ENCODE measurements at places on chromosomes 7 and 10. TPM values are rescaled to one million over a fixed set of nuclear protein-coding genes. Genes with fewer than 3 reads are reported as not detected.
A peak's percentile ranks its signal among the peaks of the same experiment; 100 is the strongest.

The GPER1 gene
- 0.28 TPM for total RNA-seq

DNA sequence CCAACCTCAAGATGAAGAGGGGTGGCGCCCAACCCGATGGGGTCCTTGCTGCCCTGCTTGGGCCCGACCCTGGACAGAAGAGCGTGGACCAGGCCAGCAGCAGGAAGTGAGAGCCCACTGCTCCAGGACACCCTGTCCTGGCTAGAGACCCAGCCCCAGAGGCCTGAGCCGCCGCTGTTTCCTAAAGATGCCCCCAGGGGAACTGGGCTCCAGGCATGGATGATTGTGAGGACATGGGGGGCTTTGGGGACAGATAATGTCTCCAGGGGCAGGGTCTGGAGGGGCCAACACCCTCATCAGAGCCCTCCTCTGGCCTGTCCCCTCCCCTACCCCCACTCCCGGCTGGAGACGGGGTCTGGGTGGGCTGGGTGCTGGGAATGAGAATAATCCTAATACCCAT, 71.7 kb downstream of the MYL10 start:
- H3K36me3 ChIP-seq = no peaks in the 10 kb centered on the region
- no peak for DNase-seq
- no peak overlapping the region for H3K27ac ChIP-seq
- no peaks in the 10 kb centered on the region for H3K27me3 ChIP-seq
- peaks cover 3% of the 10 kb centered on the region for H3K4me1 ChIP-seq

- no peak for DNase-seq
- peaks cover 3% of the 10 kb centered on the region for H3K27me3 ChIP-seq
- H3K27ac ChIP-seq = no peak overlapping the region
- H3K36me3 ChIP-seq = no peaks in the 10 kb centered on the region
- no peaks in the 10 kb centered on the region for H3K4me1 ChIP-seq
Observed at GRCh38 chr10:15754937-15755336, 35.2 kb upstream of the ITGA8 start.

DNA sequence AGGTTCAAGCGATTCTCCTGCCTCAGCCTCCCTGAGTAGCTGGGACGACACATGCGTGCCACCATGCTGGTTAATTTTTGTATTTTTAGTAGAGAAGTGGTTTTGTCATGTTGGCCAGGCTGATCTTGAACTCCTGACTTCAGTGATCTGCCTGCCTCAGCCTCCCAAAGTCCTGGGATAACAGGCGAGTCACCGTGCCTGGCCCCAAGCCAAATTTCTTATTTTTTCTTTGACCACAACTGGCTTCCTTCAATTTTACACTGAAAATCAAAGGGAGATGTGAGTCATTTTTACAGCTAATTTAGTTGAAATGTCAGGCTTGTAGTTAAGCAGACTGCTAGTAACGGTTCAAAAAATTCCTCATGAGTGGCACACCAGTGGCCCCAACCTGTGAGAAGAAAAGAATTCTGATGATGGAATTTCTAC, 7.8 kb downstream of the RNF216 start:
- H3K36me3 ChIP-seq = peaks cover 9% of the 10 kb centered on the region
- H3K4me3 ChIP-seq = no peak overlapping the region

DNA sequence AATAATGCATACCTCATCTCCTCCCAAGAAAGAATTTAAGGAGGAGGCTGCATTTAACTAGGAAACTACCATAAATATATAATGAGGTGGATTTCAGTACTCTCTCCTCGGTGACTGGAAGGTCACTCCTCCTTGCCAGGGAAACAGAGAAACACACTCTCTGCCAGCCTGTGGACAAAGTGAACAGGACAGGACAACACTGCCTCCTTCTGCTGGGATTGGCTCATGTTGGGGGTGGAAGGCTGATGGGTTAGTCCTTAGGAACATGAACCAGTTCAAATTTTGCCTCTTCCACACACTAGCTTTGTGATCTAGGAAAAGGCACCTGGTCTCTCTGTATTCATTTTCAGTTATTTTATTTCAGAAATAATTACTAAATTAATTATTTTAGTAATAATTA, 50.6 kb upstream of the STEAP4 start:
- H3K36me3 ChIP-seq = no peaks in the 10 kb centered on the region
- H3K27me3 ChIP-seq = no peaks in the 10 kb centered on the region
- H3K4me1 ChIP-seq = peaks cover 10% of the 10 kb centered on the region
- H3K4me3 ChIP-seq = no peak overlapping the region
- H3K27ac ChIP-seq = no peak overlapping the region
- peak; percentile 23 for DNase-seq

DNA sequence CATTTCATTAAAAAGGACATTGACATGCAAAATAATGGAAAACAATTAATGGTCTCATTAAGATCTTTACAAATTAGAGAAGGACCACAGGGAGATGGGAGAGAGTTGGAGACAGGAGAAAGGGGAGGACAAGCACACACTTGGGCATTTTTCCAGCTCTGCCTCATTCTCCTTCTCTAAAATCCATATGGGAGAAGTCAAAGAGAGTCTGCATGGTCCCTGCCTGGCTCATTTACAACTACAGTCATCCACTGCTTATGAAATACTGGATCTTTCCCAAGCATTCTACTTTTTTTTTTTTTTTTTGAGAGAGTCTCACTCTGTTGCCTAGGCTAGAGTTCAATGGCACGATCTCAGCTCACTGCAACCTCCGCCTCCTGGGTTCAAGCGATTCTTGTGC, 518.9 kb upstream of the CELF2 start:
- no peak for DNase-seq
- H3K36me3 ChIP-seq = peaks cover 7% of the 10 kb centered on the region
- no peak overlapping the region for H3K4me3 ChIP-seq
- no peaks in the 10 kb centered on the region for H3K27me3 ChIP-seq
- H3K4me1 ChIP-seq = no peaks in the 10 kb centered on the region

The PNLIPRP1 gene
- total RNA-seq = 0.68 TPM

DNA sequence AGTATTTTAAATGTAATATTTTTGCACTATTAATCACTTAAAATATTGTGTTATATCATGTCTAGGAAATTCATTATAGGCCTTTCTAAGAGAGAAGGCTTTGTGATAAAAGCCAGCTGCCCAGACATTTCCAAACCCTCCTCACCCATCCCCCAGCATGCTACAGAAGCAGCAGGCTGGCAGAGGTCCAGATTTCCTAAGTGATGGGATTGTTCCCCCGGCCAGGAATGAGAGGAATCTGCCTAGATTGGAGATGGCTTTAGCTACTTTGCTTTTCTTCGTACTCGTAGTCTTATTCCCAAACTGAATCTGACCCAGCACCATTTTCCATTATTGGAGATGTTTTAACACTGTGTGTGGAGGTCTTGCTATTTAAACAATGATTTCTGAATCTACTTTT, 29.4 kb downstream of the CDK14 start:
- no peaks in the 10 kb centered on the region for H3K36me3 ChIP-seq
- peaks cover 81% of the 10 kb centered on the region for H3K4me1 ChIP-seq
- H3K4me3 ChIP-seq = peak overlapping the region; percentile 36
- H3K27ac ChIP-seq = peak overlapping the region; percentile 85
- peaks cover 10% of the 10 kb centered on the region for H3K27me3 ChIP-seq

DNA sequence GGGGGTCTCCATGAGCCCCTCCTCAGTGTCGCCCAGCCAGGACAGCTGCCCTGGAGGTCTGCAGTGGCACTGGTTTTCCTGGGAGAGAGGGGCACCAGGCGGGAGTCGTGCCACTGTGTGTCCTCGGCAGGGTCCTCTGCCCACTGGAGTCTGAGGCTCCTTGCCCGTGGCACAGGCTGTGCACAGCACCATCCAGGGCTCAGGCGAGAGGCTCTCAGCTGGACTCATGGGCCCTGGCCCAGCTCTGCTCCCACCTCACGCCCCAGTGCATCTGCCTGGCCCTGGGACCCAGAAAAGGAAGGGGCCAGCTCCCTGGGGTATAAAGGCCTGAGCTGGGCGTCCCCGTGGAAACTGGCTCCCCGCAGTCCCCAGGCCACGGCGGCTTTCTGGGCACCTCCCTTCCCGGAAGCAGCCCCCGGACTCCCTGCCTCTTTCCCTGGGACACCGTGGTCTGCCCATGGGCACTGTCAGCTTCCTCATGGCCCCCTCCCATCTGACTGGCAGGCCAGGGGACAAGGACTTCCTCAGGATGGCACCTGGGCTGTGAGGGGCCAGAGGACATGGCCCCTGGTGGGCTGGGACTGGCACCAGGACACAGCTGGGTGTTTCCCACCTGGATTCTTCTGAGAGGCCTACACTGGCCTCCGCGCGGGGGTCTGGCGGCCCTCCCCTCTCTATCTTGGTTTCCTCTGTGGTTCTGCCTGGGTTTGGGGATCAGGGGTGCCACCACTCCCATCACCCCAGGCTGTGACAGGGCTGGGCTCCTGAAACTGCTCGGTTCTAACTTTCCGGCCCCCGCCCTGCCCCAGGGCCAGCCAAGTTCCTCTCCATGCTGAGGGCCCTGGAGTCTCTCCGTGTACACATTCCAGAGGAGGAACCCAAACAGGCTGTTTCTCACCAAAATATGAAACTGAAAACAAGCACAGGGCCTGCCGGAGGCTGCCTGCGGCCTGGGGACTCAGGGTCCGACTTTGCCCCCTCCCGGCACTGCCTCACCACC, 5.5 kb downstream of the FOXL3 start:
- no peaks in the 10 kb centered on the region for H3K4me1 ChIP-seq
- H3K4me3 ChIP-seq = no peak overlapping the region
- no peaks in the 10 kb centered on the region for H3K36me3 ChIP-seq
- H3K27ac ChIP-seq = no peak overlapping the region
- DNase-seq = no peak
- H3K27me3 ChIP-seq = peaks cover 27% of the 10 kb centered on the region

The NKX1-2 gene
- 57.7 TPM for total RNA-seq

GRCh38 chr10:117819304-117819703, 227.4 kb downstream of the RAB11FIP2 start:
- no peaks in the 10 kb centered on the region for H3K36me3 ChIP-seq
- no peaks in the 10 kb centered on the region for H3K27me3 ChIP-seq
- H3K4me1 ChIP-seq = peaks cover 7% of the 10 kb centered on the region

- DNase-seq = no peak
- H3K27me3 ChIP-seq = no peaks in the 10 kb centered on the region
- no peaks in the 10 kb centered on the region for H3K36me3 ChIP-seq
- H3K4me3 ChIP-seq = no peak overlapping the region
Observed at GRCh38 chr10:80760914-80761371, 223.2 kb downstream of the SH2D4B start.

DNA sequence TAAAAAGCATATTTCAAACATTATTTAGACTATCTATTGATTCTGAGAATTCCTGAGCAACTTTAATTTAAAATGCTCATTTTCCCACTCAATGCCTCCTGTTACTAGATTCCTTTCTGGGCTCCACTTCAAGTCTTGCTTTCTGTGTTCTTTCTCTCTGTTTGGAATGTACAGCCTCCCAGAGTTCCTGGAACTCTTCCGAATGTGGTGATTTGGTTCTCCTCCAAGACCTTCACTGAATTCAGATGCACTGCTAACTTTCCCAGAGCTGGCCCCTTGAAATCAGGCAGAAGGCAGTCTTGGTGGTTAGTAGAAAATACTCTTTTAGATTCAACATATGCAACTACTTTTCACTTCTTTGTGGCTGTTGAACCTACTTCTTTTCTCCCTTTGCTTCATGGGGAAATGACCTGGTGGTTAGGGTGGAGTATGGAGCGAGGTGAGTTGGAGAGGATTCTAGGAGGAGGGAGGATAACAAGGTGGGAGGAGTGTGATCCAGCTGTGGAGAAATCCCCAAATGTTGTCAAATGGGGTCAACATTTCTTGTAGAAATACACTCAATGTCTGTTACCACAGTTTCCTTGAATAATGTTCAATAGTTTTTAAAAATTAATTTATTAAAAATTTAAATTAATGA, 27.9 kb upstream of the CCDC7 start:
- peaks cover 6% of the 10 kb centered on the region for H3K27me3 ChIP-seq
- DNase-seq = no peak
- no peak overlapping the region for H3K27ac ChIP-seq
- no peaks in the 10 kb centered on the region for H3K4me1 ChIP-seq
- peaks cover 5% of the 10 kb centered on the region for H3K36me3 ChIP-seq

- H3K27ac ChIP-seq = no peak overlapping the region
- no peak overlapping the region for H3K4me3 ChIP-seq
- H3K27me3 ChIP-seq = no peaks in the 10 kb centered on the region
- H3K36me3 ChIP-seq = no peaks in the 10 kb centered on the region
Observed at GRCh38 chr7:23012908-23013714, 819 bp downstream of the HYCC1 start.

The STEAP1 gene
- 2.4 TPM for total RNA-seq

GRCh38 chr10:76305930-76306615, 874.6 kb downstream of the LRMDA start:
- no peak overlapping the region for H3K27ac ChIP-seq
- no peak overlapping the region for H3K4me3 ChIP-seq
- H3K36me3 ChIP-seq = no peaks in the 10 kb centered on the region
- no peak for DNase-seq
- H3K4me1 ChIP-seq = peaks cover 43% of the 10 kb centered on the region

DNA sequence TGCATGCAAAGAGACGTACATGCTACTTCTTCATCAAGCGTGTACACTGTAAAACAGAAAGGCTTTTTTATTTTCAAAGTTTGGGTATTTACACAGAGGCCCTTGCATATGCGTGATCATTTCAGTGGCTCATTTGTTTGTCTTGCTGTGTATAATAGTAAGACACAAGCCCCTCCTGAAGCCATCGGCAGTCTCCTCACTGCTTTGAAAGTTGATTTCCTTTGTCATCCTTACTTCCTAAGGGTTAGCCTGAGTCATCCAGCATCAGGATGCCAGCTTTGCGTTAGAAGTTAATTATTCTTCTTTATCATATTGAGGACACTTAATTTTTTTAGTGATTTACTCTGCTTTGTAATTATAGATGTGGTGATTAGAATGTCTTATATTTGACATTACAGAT, 72.5 kb upstream of the CTBP2 start:
- DNase-seq = no peak
- H3K27ac ChIP-seq = no peak overlapping the region
- H3K4me1 ChIP-seq = peaks cover 35% of the 10 kb centered on the region
- H3K4me3 ChIP-seq = no peak overlapping the region

The CALCR gene
- total RNA-seq = 1.2 TPM

The KLLN gene
- 0.52 TPM for total RNA-seq

GRCh38 chr10:22605168-22605567, 109.2 kb downstream of the PIP4K2A start:
- H3K27me3 ChIP-seq = no peaks in the 10 kb centered on the region
- peak overlapping the region; percentile 83 for H3K27ac ChIP-seq
- DNase-seq = no peak
- peaks cover 28% of the 10 kb centered on the region for H3K36me3 ChIP-seq
- H3K4me1 ChIP-seq = peaks cover 34% of the 10 kb centered on the region
- H3K4me3 ChIP-seq = no peak overlapping the region

The MYO1G gene
- 0.48 TPM for total RNA-seq

DNA sequence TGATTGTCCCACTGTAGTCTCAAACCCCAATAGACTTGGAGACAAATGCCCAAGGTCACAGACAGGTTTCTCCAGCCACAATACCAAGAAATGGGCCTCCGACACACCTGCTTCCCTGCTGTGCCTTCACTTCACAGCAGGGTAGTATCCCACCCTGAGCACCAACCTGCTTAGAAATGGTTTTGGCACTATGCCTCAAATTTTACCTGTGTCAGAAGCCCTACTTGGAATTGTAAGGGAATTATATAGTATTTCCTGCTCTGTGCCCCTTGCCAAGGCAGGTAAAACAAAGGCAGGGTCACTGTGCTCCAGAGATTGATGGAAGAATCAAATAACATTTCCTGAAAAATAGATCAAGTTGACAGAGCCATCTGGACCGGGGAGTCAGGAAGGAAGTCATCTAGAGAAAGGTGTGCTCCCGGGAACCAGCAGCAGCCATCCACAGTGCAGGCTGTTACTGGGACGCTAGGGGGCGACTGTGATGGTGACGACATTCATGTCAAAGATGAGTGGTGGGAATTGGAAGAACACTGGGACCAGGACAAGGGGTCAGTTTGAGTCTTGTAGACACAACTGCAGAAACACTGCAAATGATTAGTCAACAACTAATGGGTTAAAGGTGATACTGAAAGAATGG, 117.8 kb upstream of the AKR1E2 start:
- H3K4me3 ChIP-seq = no peak overlapping the region
- no peaks in the 10 kb centered on the region for H3K4me1 ChIP-seq
- H3K27ac ChIP-seq = no peak overlapping the region
- H3K36me3 ChIP-seq = no peaks in the 10 kb centered on the region
- peak; percentile 82 for DNase-seq
- no peaks in the 10 kb centered on the region for H3K27me3 ChIP-seq
